ENCODE measurements at places on chromosomes 2 and 18. TPM values are rescaled to one million over a fixed set of nuclear protein-coding genes. Genes with fewer than 3 reads are reported as not detected.

DNA sequence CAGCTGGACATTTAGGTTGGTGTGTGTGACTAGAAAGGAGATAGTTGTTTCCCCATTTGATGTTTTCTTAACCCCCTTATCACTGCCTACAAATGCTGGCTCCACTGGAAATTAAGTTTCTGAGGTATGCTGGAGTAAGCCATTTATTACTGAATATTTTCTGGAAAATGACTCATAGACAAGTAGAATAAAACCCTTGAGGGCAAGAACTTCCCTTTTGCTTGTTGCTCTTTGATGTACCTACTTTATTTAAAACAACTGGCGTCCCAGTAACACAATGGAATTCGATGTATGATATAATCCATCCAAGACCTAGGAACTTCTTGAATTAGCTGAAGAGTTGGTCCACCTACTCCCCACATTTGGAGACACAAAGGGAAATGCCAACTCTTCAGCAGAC is 33.3 kb upstream of the SESTD1 start:
- no peak overlapping the region for H3K4me3 ChIP-seq
- no peaks in the 10 kb centered on the region for H3K4me1 ChIP-seq
- H3K36me3 ChIP-seq, result no peaks in the 10 kb centered on the region
- no peak for DNase-seq

The CAPN14 gene
- polyA plus RNA-seq, result 0.05 TPM

The SGO2 gene
- 2.8 TPM for polyA plus RNA-seq

The ZSWIM2 gene
- not detected for polyA plus RNA-seq

The ALK gene
- 0.07 TPM for polyA plus RNA-seq

GRCh38 chr18:55228707-55229106 is 269.4 kb upstream of the CCDC68 start:
- no peaks in the 10 kb centered on the region for H3K4me1 ChIP-seq
- no peaks in the 10 kb centered on the region for H3K36me3 ChIP-seq
- no peak for DNase-seq
- H3K27me3 ChIP-seq, result no peaks in the 10 kb centered on the region

DNA sequence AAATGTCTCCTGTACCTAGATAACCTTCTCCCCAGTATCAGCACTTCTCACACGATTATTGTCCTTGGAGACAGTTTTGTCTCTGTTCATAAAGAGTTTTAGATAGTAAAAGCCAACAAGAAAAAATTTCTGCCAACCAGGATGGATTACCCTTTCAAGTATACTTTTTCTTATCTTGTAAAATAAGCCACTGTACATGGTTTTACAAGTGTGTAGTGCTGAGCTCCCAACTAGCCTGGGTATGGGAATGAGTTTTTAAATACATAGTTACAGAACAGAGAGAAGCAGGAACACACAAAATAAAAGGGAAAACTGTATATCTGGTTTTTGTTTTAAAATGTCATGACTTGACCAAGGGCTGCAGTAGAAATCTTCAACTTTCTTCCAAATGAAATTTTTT is 76.7 kb downstream of the C18orf54 start:
- no peak overlapping the region for H3K4me3 ChIP-seq
- no peak for DNase-seq
- no peaks in the 10 kb centered on the region for H3K4me1 ChIP-seq
- no peak overlapping the region for H3K27ac ChIP-seq

GRCh38 chr2:190221429-190221828 is 98.2 kb downstream of the HIBCH start:
- no peak for DNase-seq
- no peaks in the 10 kb centered on the region for H3K27me3 ChIP-seq
- H3K36me3 ChIP-seq, result no peaks in the 10 kb centered on the region
- H3K27ac ChIP-seq, result no peak overlapping the region
- H3K4me1 ChIP-seq, result no peaks in the 10 kb centered on the region

GRCh38 chr18:70321616-70322015 is 32.8 kb downstream of the SOCS6 start:
- no peak for DNase-seq
- no peak overlapping the region for H3K27ac ChIP-seq
- no peaks in the 10 kb centered on the region for H3K27me3 ChIP-seq

GRCh38 chr2:167480232-167480985 is 592.1 kb downstream of the XIRP2 start:
- H3K27me3 ChIP-seq, result no peaks in the 10 kb centered on the region
- no peak overlapping the region for H3K27ac ChIP-seq
- H3K4me3 ChIP-seq, result no peak overlapping the region
- DNase-seq, result no peak
- H3K36me3 ChIP-seq, result no peaks in the 10 kb centered on the region

DNA sequence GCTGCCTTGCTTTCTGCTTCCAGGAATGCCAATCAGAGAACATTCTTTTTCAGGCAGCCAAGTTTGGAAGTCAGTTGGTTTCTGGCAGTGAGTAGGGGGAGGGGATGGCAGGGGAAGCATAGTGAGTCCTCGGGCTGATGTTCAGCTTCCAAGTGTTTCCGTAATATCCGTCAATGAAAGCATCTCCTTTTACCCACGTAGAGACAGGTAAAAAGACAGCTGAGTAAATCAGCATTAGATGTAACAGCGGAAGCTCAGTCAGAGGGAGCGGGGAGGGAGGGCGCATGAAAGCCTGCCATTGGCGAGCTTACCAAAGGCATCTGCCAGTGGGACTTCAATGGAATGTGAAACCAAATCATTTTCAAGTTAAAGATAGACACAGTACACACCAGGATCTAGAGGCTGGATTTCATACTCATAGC is 117.1 kb upstream of the DTNA start:
- peak; percentile 28 for DNase-seq
- peaks cover 2% of the 10 kb centered on the region for H3K4me1 ChIP-seq
- no peaks in the 10 kb centered on the region for H3K27me3 ChIP-seq
- H3K27ac ChIP-seq, result no peak overlapping the region
- H3K4me3 ChIP-seq, result peak overlapping the region; percentile 35

- no peak for DNase-seq
- H3K4me3 ChIP-seq, result peak overlapping the region; percentile 31
- H3K27ac ChIP-seq, result no peak overlapping the region
- no peaks in the 10 kb centered on the region for H3K27me3 ChIP-seq
Observed at GRCh38 chr18:68721681-68722583, 7.0 kb upstream of the TMX3 start.

The SCTR gene
- polyA plus RNA-seq, result 0.27 TPM

The CPSF3 gene
- 11.8 TPM for polyA plus RNA-seq

The EPAS1 gene
- polyA plus RNA-seq, result 82.7 TPM

The GATA6 gene
- polyA plus RNA-seq, result 54.0 TPM

The FIGN gene
- 5.9 TPM for polyA plus RNA-seq

The DPYSL5 gene
- 0.16 TPM for polyA plus RNA-seq

The CRYGC gene
- polyA plus RNA-seq, result not detected

GRCh38 chr2:65388051-65388531 is 44.3 kb downstream of the SPRED2 start:
- DNase-seq, result no peak
- no peaks in the 10 kb centered on the region for H3K36me3 ChIP-seq
- no peaks in the 10 kb centered on the region for H3K27me3 ChIP-seq

DNA sequence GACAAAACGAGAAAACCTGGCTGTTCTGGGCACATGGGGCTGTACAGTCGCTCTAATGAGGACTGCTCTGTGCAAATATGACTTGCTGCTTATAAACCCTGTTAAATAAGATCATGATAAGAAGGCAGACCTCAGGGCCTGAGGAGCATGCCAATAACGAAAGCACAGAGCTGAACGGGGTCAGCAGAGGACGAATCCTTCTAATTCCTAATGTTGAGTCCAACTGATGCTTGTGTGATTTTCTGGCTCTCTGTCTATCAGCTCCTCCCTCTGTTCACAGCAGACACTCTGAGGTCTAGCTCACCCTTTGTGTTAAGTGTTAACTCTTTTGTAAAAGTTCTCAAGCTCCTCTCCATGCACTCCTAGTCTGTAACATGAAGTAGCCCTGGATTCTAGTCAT is 167.2 kb upstream of the REV1 start:
- H3K27ac ChIP-seq, result no peak overlapping the region
- no peaks in the 10 kb centered on the region for H3K27me3 ChIP-seq
- no peak overlapping the region for H3K4me3 ChIP-seq
- DNase-seq, result no peak
- H3K36me3 ChIP-seq, result no peaks in the 10 kb centered on the region

- H3K27ac ChIP-seq, result no peak overlapping the region
- no peaks in the 10 kb centered on the region for H3K27me3 ChIP-seq
- peaks cover 3% of the 10 kb centered on the region for H3K4me1 ChIP-seq
- H3K36me3 ChIP-seq, result no peaks in the 10 kb centered on the region
Observed at GRCh38 chr18:69674966-69675365, 272.7 kb downstream of the CD226 start.

GRCh38 chr2:176844461-176844860 is 368.1 kb upstream of the HNRNPA3 start:
- H3K4me3 ChIP-seq, result no peak overlapping the region
- H3K27ac ChIP-seq, result no peak overlapping the region
- no peaks in the 10 kb centered on the region for H3K36me3 ChIP-seq
- H3K4me1 ChIP-seq, result no peaks in the 10 kb centered on the region

The STK39 gene
- polyA plus RNA-seq, result 5.9 TPM

The ECEL1 gene
- 41.9 TPM for polyA plus RNA-seq

The GRB14 gene
- polyA plus RNA-seq, result 14.7 TPM

The MAB21L4 gene
- not detected for polyA plus RNA-seq

The NT5C1B gene
- polyA plus RNA-seq, result not detected

DNA sequence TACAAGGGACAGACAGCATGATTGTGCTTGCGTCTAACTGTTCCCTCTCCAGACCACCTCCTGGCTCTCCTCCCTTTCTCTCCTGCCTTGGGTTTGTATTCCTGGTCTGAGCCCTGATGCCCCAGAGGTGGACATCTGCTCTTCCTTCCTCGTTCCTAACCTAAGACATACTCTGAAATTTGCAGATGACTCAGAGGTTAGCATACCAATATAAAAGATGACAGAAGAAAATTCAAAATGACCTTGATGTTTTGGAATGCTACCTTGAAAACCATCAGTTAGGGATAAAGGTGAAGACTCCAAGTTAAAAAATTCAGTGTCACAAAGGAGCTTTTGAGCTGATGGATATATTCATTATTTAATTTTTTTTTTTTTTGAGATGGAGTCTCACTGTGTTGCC is 12.9 kb downstream of the SMYD1 start:
- no peak for DNase-seq
- H3K27ac ChIP-seq, result no peak overlapping the region
- H3K4me1 ChIP-seq, result no peaks in the 10 kb centered on the region
- no peaks in the 10 kb centered on the region for H3K27me3 ChIP-seq
- H3K36me3 ChIP-seq, result no peaks in the 10 kb centered on the region
- H3K4me3 ChIP-seq, result no peak overlapping the region

DNA sequence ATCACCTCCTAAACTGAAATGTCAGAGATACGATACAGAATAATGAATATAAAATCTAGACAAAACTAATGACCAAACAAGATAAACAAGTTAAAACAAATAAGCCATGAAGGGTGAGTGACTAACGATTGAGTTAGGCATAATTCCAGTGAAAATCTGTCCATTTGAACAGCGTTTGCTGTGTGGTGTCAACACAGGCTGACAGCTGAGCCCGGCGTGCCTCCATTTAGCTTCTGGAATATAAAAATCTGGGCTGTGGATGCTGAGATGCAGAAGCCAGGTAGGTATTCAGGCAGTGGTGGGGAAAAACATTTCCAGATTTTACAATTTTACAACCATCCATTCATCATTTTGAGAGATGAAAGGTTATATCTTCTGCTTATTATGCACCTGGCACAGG is 2041.4 kb upstream of the CELF4 start:
- DNase-seq, result no peak
- no peaks in the 10 kb centered on the region for H3K36me3 ChIP-seq
- H3K4me1 ChIP-seq, result no peaks in the 10 kb centered on the region
